ENCODE measurements at places on chromosomes 12 and 14.

DNA sequence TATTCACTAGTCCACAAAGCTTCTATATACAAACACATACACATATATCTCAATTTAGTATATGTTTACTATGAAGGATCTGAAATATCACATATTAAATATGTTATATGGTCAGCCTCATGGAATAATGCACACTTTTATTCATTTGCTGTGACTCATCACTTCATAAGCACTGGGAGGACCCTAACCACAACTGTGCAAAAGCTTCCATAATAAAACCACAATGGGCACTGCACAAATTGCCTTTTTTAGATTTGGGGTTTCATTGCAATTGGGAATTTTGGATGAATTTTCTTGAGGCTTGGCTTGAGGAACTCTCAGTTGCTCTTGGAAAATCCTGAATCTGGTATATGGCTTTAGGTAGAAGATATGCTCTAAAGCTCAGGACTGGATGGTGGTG lies 399.4 kb downstream of the C12orf75 start:
- peak; percentile 46 for DNase-seq

GRCh38 chr12:75528692-75529091 lies 17.3 kb upstream of the KRR1 start:
- no peak for DNase-seq

DNA sequence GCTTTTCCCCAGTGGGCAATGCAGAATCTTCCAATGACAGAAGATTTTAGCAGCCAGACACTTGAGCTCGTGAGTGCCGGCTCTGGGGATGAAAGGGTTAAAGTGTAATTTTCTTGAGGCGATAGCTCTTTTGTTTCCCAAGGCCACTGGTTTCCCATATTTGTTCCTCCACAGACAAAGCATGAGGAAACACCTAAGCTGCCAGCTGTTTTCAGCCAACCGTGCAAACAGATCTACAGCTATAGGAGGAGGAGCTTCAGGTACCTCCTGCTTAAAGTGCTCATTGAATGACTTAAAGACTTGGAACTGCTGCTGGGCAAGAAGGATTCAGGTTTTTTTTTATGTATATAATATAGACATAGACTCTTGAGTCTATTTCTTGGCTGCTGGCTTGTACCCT lies 1311.5 kb downstream of the TMEM121 start:
- no peak for DNase-seq

DNA sequence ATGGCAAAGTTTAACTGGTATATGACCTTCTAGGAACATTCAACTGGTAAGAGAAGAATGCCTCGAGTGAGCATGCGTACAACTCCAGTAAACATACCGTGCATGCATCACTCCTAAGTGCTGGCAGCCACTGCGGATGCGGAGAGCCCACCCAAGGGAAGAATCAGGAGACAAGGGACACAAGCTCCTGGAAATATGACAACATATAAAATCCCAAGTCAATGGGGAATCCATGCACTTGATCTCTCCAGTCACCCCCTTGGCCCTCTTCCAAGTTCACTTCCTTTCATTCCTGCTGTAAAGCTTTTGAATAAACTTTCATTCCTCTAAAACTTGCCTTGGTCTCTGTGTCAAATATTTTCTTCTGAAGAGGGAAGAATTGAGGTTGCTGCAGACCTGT lies 168.7 kb upstream of the TMCC3 start:
- no peak for DNase-seq

Measured in RPMI7951 (cell line).